ENCODE measurements at places on chromosomes 2 and 18.

- no peak for DNase-seq
Measured at GRCh38 chr18:45567123-45567522, 48.2 kb upstream of the SLC14A2 start.

GRCh38 chr2:233199870-233200269 is 51.6 kb upstream of the ATG16L1 start:
- DNase-seq, result no peak

GRCh38 chr18:21049306-21049705 is 62.3 kb downstream of the ROCK1 start:
- DNase-seq, result no peak

GRCh38 chr2:70995426-70995729 is 705 bp upstream of the TEX261 start:
- peak; percentile 48 for DNase-seq

DNA sequence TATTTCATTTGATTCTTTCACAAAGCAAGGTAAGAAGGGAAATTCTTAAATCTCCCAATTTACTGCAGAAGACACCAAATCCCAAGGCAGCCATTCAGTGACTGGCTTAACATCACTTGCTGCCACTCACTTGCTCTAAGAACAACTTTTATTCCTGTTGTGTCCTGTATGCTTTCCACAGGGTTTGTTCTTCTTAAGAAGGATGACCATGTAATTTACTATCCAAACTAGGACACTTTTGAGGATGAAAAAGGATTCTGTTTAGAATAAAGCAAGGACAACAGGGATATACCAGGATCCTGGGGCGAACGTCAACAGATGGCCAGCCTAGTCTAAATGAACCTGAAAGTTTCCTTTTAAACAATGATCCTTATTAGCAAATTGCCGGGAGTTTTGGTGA is 34.8 kb downstream of the RIT2 start:
- no peak for DNase-seq

DNA sequence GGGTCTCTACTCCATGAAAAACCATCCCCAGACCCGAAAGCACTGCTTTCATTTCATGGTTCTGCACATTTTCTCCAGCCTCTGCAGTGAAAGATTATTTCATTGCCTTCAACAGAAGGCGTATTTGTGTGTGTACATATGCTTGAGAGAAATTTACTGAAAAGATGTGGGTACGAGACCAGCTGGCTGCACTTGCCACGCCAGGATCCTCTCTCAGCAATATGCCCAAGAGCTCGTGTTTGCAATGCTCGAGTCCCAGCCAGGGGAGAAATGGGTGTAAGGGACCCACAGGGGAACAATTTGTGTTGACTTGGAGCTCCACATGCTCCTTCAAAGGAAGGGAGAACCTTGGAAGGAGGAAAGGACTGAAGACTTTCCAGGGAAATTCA is 37.3 kb downstream of the TMEM177 start:
- DNase-seq, result no peak

DNA sequence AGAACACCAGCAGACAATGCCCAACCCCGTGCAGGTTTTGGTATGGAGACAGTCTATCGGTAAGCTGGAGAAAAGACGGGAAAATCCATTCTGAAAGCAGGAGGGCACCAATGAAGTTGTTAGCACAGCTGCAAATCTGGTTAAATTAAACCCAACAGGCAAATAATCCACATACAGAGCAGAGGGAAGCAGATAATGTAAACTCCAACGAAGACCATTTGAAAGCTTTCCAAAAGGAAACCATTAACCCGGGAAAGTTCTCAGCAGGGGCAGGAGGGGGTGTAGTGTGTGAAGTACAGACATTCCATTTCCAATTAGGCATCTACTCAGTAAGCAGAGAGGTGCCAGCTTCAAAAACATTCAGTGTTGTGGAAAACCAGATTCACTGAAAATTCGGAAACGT is 10.3 kb downstream of the EDAR start:
- DNase-seq, result no peak

DNA sequence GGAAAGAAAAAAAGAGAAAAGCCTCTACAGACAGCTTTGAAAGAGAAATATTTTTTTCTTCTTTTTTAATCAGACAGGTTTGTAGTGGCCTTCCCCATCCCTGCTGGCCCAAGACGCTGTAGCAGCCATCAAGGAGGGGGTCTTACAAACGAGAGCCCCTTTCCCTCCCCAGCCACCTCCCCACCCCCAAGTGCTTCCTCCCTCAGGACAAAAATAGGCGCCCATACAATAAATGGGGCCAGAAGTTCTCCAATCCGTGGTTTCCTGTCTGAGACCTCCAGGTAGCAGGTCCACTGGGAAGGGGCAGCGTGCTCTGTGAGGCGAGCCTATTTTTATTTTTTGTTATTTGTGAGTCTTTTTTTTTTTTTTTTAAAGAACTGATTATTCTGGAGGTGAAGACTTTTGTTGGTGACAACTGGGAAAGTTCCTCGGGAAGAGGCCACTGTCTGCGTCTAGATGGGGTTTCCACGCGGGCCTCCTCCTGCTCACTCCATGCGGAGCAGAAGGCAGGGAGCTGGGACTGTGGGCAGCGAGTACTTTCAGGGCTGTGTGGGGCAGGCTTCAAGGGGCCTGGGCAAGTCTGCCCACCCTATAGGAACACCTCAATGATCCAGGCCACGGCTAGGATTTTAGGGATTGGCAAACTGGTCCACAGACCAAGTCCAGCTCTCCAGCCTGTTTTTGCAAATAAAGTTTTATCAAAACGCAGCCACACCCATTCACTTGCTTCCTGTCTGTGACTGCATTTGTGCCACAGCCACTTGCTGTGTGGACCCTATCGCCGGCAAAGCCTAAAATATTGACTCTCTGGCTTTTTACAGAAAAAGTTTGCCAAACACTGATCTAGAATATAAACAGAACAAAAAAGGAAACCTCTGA is 139.6 kb downstream of the CTIF start:
- no peak for DNase-seq
